Activated CD4-positive, alpha-beta memory T cell treated with anti-CD3 and anti-CD28 coated beads, Interleukin-2, amount 10 ng/mL, durations not matched to agents 7 days and 5 days (primary cell): ENCODE measurements at places on chromosomes 13 and 19.

- no peak for DNase-seq
These were observed 36.2 kb upstream of the ATP12A start for GRCh38 chr13:24644036-24644435.

DNA sequence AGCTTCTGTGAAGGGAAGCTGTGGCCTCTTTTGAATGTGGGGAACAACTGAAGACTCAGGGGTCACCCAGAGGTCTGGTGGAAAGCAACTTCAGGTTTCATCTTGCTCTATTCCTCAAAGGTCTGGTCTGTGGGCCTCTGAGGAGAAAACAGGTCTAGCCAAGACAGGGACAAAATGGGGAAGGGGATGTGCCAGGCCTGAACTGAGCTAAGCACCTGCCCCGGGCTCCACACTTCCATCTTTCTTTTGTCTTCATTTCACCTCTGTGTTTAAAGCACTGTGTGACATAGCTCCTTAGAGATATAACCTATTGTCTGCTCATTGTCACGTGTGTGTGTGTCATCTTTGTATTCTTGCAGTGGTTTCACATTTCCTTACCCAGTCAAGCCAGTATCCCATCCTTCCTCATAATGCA lies 19.9 kb upstream of the GDF15 start:
- DNase-seq: no peak

GRCh38 chr13:93450191-93450621 lies 223.6 kb downstream of the GPC6 start:
- DNase-seq: no peak

- DNase-seq: no peak
These were observed 162.8 kb upstream of the RNF113B start for GRCh38 chr13:98339684-98340425.

GRCh38 chr13:83666141-83666540 lies 216.1 kb downstream of the SLITRK1 start:
- DNase-seq: no peak

DNA sequence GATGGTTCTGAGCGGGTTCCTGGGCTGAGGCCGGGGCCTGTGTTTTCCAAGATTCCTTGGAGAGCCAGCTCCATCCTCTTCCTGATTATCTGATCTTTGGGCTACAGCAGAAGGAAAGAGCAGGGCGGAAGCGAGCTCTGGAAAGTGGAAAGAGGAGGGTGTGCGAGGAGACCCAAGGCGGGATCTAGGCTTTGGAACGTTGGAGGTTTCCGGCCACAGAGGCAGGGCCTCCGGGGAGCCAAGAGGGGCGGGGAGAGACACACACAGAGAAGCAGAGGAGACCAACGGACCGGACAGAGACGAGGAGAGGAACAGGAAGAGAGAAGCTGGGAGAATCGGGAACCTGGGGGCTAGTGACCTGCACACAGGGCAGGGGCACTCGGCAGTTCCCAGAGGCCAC lies at the start of gene CLEC11A:
TSS of gene CLEC11A (plus strand) at position 296 of the 400 bp plus-strand sequence. CDS start 162 bp downstream, outside the sequence.
- DNase-seq: no peak

- DNase-seq: no peak
These were observed at the start of gene KLK3 for GRCh38 chr19:50854636-50855410. Gene KLK3, plus strand, starts transcription at chr19:50854915. Its CDS starts 41 bp downstream, at chr19:50854956.

- DNase-seq: no peak
These were observed 21.5 kb downstream of the CPT1C start for GRCh38 chr19:49712397-49712859.
